Stimulated activated CD4-positive, alpha-beta T cell treated with anti-CD3 and anti-CD28 coated beads, Interleukin-12 subunit alpha, Interleukin-12 subunit beta, amount 100 ng/mL, for 24 hours (primary cell): ENCODE measurements at places on chromosomes 1 and 21.

DNA sequence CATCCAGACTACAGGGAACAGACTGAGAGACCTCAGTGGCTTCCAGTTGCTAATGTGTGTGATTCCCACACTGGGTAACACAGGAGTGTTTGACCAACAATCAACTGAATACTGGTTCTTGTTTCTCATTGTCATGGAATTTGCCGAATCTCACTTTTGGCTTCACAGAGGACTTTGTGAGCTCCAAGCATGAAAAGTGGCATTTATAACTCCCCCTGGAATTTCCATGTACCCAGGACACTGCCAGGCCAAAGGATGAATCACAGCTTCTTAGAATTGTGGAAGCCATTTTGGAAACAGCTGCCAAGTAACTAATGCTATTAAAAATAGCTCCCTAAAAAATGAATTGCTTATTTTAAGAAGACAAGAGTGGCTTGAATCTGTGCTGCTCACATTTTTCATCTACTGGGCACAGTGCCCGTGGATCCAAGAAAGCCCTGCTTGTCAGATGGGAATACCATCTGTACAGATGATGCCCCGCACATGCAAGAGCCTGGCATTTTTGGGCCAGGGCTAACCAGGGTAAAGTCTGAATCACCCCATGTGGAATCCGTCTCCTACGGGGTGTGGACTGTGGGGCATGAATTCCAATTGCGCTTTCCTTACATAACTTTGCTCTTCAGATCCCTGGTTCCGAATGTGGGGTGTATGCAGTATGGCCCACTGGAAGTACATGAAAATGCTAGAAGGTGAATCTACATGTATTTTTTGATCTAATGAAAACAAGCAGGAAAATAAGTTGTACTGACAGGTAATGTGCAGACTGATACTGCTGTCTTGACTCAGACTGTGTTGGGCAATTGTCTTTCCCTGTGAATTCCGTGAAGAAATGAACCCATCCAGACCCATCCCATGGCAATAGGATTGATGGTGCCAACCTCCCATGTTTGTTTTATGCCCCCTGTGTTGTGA, 487.3 kb downstream of the SIPA1L2 start:
- no peak for DNase-seq

- DNase-seq, result no peak
These were observed 21.6 kb upstream of the STUM start for GRCh38 chr1:226526801-226527595.

- DNase-seq, result no peak
These were observed 12.5 kb upstream of the GUCA2A start for GRCh38 chr1:42176902-42177519.

DNA sequence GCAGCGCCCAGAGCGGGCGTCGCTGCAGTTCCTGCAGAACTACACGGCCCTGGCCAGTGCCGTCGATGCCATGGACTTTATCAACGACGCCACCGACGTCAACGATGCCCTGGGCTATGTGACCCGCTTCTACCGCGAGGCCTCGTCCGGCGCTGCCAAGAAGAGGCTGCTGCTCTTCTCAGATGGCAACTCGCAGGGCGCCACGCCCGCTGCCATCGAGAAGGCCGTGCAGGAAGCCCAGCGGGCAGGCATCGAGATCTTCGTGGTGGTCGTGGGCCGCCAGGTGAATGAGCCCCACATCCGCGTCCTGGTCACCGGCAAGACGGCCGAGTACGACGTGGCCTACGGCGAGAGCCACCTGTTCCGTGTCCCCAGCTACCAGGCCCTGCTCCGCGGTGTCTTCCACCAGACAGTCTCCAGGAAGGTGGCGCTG, 22.0 kb downstream of the COL6A1 start:
- DNase-seq, result no peak

- DNase-seq, result no peak
These were observed 16.4 kb upstream of the C1orf105 start for GRCh38 chr1:172404121-172404520.
